NCI-H510A treated with DMSO at 0.1 percent for 48 hours (cell line): ENCODE measurements at places on chromosomes 2 and 18.

DNA sequence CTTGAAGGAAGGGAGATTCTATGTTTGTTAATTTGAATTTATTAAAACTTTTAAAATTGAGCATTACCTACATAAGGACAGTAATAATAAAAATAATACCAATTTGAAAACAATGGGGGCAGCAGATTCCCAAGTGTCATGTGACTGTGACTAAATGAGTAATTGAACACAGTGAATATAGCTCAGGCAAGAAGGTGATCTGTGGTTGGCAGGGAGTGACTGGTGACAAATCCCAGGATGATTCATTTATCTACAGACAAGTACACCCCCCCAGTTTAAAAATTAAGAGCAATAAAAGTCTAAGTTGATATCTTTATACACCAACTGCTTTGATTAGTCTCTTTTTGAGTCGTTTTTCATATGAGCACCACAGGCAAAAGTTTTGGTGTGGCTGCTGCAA lies 299.5 kb downstream of the ARHGAP15 start:
- no peak for DNase-seq

DNA sequence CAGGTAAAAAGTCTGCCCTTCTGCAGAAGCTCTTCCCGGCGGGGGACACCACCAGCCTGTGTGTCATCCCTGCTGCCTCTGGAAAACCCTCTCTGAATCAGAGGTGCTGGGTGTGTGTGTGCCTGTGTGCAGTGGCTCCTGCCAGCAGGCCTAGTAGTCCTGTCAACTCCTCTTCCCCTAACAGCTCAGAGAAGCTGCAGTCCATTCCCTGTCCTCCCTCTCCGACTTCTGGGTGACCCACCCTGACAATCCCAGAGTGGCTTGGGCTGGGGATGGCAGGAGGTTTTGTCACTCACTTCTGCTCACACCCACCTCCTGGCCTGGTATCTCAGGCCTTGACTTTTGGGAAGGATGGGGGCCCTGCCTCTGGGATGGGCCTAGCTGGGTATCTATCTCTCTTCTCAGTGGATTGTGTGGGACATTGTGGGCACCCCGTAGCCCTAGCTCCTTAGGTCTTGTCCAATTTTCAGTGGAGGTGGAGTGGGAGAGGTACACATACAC lies 2.3 kb downstream of the WNT10A start:
- no peak for DNase-seq

- peak; percentile 14 for DNase-seq
Measured at GRCh38 chr2:235793163-235793752, 299.4 kb downstream of the AGAP1 start.

GRCh38 chr2:227932001-227932400 lies 60.6 kb downstream of the DAW1 start:
- no peak for DNase-seq

- no peak for DNase-seq
Measured at GRCh38 chr2:240398661-240399267, 36.7 kb upstream of the GPC1 start.

GRCh38 chr2:239241431-239241960 lies 159.3 kb downstream of the HDAC4 start:
- DNase-seq: no peak

GRCh38 chr2:30300456-30301221 lies 69.3 kb downstream of the LBH start:
- DNase-seq: no peak

GRCh38 chr2:40421631-40422297 lies 30.1 kb downstream of the SLC8A1 start:
- no peak for DNase-seq
